Pancreas (tissue), 10 donors: ENCODE measurements at places on chromosomes 12 and 14. TPM values are rescaled to one million over a fixed set of nuclear protein-coding genes. Genes with fewer than 3 reads are reported as not detected.

TMEM132D gene
- total RNA-seq = 0.22 TPM

NGB gene
- not detected for total RNA-seq

DLGAP5 gene
- total RNA-seq = 0.90 TPM

RNASE4 gene
- total RNA-seq = 14.4 TPM

KLRB1 gene
- total RNA-seq = 0.12 TPM

PNMA1 gene
- total RNA-seq = 5.7 TPM

PTPN6 gene
- 19.7 TPM for total RNA-seq

ATP5F1B gene
- 209 TPM for total RNA-seq

PAPOLA gene
- total RNA-seq = 67.8 TPM

PLEKHH1 gene
- 22.8 TPM for total RNA-seq

DNA sequence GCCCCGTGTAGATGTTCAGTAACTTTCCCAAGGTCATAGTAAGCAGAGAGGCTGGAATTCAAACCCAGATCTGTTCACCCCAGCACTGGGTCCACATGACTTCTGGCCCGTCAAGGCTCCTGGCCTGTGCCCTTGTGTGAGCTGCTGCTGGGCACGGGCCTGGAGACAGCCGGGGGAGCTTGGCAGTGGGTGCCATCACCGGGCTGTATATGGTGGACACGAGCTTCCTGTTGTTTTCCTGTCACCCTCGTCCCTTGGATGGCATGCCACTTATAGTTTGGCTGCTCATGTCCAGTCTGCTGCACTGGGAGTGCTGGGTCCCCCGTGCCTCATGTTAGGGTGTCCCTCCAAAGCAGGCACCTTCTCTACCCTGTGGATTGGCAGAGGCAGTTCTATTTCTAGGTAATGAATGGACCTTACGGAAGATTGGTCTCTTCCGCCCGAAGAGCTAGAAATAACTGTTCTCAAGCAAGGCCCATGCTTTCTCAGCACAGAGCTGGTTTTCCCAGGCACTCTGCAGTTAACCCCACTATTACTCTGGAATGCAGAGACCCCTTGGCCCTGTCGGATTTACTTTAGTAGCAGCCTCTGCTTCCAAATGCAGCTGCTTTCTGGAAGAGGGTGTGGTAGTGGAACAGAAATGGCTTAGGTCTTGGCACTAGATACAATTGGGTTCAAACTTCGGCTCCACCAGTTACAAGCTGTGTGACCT, 44.3 kb downstream of the ELK3 start:
- H3K4me3 ChIP-seq = no peak overlapping the region
- H3K4me1 ChIP-seq = no peaks in the 10 kb centered on the region
- no peak overlapping the region for H3K27ac ChIP-seq

- H3K36me3 ChIP-seq = no peaks in the 10 kb centered on the region
- peaks cover 7% of the 10 kb centered on the region for H3K4me1 ChIP-seq
- H3K27me3 ChIP-seq = no peaks in the 10 kb centered on the region
- peak within 1 kb of the TSS; percentile 69 for H3K4me3 ChIP-seq
- peak within 1 kb of the TSS; percentile 78 for H3K27ac ChIP-seq
Observed at GRCh38 chr12:26195250-26195640, at the start of gene SSPN. Gene SSPN (plus strand): TSS chr12:26195573. CDS start chr12:26195673, 100 bp downstream.

GRCh38 chr12:3772380-3772779, 19.5 kb upstream of the CRACR2A start:
- H3K4me1 ChIP-seq = no peaks in the 10 kb centered on the region
- DNase-seq = no peak
- no peak overlapping the region for H3K27ac ChIP-seq
- H3K4me3 ChIP-seq = no peak overlapping the region
- no peaks in the 10 kb centered on the region for H3K36me3 ChIP-seq

GRCh38 chr12:8630131-8630530, 17.5 kb upstream of the AICDA start:
- H3K4me3 ChIP-seq = no peak overlapping the region
- H3K27me3 ChIP-seq = no peaks in the 10 kb centered on the region
- no peaks in the 10 kb centered on the region for H3K36me3 ChIP-seq
- H3K27ac ChIP-seq = no peak overlapping the region
- no peak for DNase-seq

GRCh38 chr12:78938341-78939084, 73.9 kb downstream of the SYT1 start:
- no peaks in the 10 kb centered on the region for H3K36me3 ChIP-seq
- H3K4me1 ChIP-seq = no peaks in the 10 kb centered on the region
- no peaks in the 10 kb centered on the region for H3K27me3 ChIP-seq
- H3K27ac ChIP-seq = no peak overlapping the region
- H3K4me3 ChIP-seq = no peak overlapping the region

GRCh38 chr12:82383930-82384552, 25.7 kb downstream of the METTL25 start:
- H3K4me3 ChIP-seq = no peak overlapping the region
- no peak overlapping the region for H3K27ac ChIP-seq
- DNase-seq = no peak
- no peaks in the 10 kb centered on the region for H3K27me3 ChIP-seq
- H3K36me3 ChIP-seq = no peaks in the 10 kb centered on the region

- no peak overlapping the region for H3K27ac ChIP-seq
- no peaks in the 10 kb centered on the region for H3K27me3 ChIP-seq
- no peaks in the 10 kb centered on the region for H3K36me3 ChIP-seq
- no peak overlapping the region for H3K4me3 ChIP-seq
- no peaks in the 10 kb centered on the region for H3K4me1 ChIP-seq
Observed at GRCh38 chr14:58628406-58628805, 9.4 kb upstream of the DACT1 start.

GRCh38 chr12:57515934-57516541, 4.3 kb downstream of the DDIT3 start:
- H3K27ac ChIP-seq = no peak overlapping the region
- DNase-seq = no peak
- peaks cover 27% of the 10 kb centered on the region for H3K4me1 ChIP-seq
- H3K27me3 ChIP-seq = no peaks in the 10 kb centered on the region

DNA sequence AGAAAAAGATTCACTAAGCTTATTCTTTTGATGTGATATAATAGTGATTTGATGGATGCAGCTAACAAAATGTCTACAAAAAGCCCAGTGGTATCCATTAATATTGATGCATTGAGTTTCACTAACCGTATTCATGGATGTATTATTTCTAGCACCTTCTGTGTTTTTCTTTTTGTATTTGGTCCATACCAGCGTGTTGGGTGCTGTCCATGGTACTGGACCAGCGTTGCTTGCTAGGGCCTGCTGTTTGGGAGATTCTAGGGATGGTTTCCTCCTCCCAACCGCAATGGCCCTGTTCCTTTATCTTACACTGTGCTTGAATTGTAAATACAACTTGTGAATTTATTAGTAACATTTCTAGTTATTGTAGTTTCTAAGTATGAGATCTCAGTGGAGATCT, 31.7 kb downstream of the ANO4 start:
- no peak for DNase-seq
- no peaks in the 10 kb centered on the region for H3K36me3 ChIP-seq
- no peaks in the 10 kb centered on the region for H3K4me1 ChIP-seq
- H3K27ac ChIP-seq = no peak overlapping the region

DNA sequence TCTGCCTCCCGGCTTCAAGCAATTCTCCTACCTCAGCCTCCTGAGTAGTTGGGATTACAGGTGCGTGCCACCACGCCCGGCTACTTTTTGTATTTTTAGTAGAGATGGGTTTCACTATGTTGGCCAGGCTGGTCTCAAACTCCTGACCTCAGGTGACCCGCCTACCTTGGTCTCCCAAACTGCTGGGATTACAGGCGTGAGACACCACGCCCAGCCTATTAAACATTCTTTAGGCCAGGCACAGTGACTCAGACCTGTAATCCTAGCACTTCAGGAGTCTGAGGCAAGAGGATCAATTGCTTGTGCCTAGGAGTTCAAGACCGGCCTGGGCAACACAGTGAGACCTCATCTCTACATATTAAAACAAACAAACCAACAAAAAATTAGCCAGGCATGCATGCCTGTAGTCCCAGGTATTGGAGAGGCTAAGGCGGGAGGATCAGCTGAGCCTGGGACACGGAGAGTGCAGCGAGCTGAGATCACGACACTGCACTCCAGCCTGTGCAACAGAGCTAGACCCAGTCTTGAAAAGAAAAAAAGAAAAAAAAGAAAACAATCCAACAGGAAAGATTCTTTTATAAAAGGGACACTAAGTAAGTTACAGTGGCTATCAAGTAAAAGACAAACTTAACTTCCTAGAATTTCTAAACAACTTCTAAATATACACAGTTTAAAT, 70.2 kb downstream of the HECTD1 start:
- no peaks in the 10 kb centered on the region for H3K27me3 ChIP-seq
- H3K4me1 ChIP-seq = no peaks in the 10 kb centered on the region
- no peak overlapping the region for H3K27ac ChIP-seq
- no peak for DNase-seq

- H3K4me3 ChIP-seq = no peak overlapping the region
- H3K4me1 ChIP-seq = peaks cover 4% of the 10 kb centered on the region
- H3K27ac ChIP-seq = no peak overlapping the region
- no peak for DNase-seq
Observed at GRCh38 chr12:27297566-27297965, 35.1 kb upstream of the BMAL2 start.

DNA sequence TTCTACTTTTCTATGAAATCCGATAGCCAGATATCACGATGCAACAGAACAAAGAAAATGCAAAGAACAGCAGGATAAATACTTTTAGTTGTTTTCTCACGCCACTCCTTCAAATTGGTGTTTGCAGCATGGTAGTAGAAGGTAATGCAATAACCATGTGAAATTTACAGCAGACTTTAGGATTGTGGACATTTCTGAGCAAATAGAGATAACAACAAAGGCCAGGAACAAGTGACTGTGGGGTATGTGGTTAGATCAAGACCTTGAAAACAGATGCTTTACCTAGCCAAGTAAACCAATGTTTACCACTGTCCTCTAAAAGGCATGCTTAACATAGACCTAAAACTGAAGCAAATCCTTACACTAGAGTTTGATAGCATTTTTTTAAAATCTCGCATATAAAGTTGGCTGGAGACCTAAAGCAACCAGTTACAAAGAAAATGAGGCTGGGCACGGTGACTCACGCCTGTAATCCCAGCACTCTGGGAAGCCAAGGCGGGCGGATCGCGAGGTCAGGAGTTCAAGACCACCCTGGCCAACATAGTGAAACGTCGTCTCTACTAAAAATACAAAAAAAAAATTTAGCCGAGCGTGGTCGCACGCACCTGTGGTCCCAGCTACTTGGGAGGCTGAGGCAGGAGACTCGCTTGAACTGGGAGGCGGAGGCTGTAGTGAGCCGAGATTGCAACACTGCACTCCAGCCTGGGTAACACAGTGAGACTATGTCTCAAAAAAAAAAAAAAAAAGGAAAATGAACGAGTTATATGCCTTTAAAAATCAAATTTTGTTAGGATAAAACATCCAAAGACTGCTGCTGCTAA, 123.2 kb upstream of the FOXN3 start:
- no peak for DNase-seq
- no peaks in the 10 kb centered on the region for H3K27me3 ChIP-seq
- H3K4me1 ChIP-seq = no peaks in the 10 kb centered on the region
- peak overlapping the region; percentile 13 for H3K27ac ChIP-seq
- no peaks in the 10 kb centered on the region for H3K36me3 ChIP-seq

GRCh38 chr14:84482256-84483071, 1047.5 kb upstream of the FLRT2 start:
- H3K36me3 ChIP-seq = no peaks in the 10 kb centered on the region
- H3K4me3 ChIP-seq = no peak overlapping the region

- DNase-seq = peak; percentile 68
- H3K27ac ChIP-seq = no peak overlapping the region
- peaks cover 23% of the 10 kb centered on the region for H3K4me1 ChIP-seq
- H3K27me3 ChIP-seq = no peaks in the 10 kb centered on the region
- no peak overlapping the region for H3K4me3 ChIP-seq
Observed at GRCh38 chr12:95173392-95174251, 43.6 kb downstream of the FGD6 start.

- no peaks in the 10 kb centered on the region for H3K36me3 ChIP-seq
- peaks cover 7% of the 10 kb centered on the region for H3K4me1 ChIP-seq
Observed at GRCh38 chr14:69750495-69750894, 16.4 kb upstream of the SRSF5 start.

DNA sequence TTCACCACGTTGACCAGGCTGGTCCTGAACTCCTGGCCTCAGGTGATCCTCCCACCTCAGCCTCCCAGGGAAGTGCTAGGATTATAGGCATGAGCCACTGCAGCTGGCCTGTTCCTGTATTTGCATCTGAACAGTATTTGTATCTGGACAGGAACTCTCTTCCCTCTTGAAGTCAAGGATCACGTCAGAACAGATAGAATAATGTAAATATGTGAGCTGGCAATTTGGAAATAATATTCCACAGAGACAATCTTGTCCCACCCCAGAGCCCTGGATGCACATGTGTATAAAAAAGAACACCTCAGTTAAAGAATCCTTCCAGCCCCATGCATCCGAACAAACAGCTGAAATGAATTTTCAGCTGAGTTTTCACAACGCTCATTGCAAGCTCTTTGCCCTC, 118.3 kb downstream of the VEZT start:
- no peak for DNase-seq
- H3K27me3 ChIP-seq = no peaks in the 10 kb centered on the region
- no peaks in the 10 kb centered on the region for H3K4me1 ChIP-seq
- no peak overlapping the region for H3K4me3 ChIP-seq
- H3K36me3 ChIP-seq = no peaks in the 10 kb centered on the region

GRCh38 chr12:88299567-88300101, 157.5 kb downstream of the TMTC3 start:
- H3K27me3 ChIP-seq = no peaks in the 10 kb centered on the region
- no peak for DNase-seq
- no peak overlapping the region for H3K27ac ChIP-seq
- H3K4me3 ChIP-seq = no peak overlapping the region

DNA sequence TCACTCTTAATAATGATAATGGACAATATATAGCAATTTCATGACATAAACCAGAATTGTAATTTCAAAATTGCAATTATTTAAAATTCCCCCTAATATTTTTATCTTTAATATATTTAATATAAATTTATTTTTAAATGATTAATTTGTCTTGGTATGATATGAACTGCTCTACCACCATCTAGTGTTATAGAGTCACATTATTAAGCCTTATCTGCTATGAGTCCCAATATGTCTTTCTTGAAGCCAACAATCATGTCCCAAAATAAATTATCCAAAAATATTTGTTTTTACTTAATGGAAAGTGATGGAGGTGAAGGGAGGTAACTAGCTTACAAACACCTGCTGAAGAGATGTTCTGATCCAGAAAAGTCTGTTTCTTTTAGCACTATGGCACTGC, 151.4 kb downstream of the KCNC2 start:
- no peak overlapping the region for H3K4me3 ChIP-seq
- H3K36me3 ChIP-seq = no peaks in the 10 kb centered on the region
- no peaks in the 10 kb centered on the region for H3K4me1 ChIP-seq
- no peak overlapping the region for H3K27ac ChIP-seq
- DNase-seq = no peak

- no peak for DNase-seq
- H3K36me3 ChIP-seq = no peaks in the 10 kb centered on the region
- no peaks in the 10 kb centered on the region for H3K27me3 ChIP-seq
- no peaks in the 10 kb centered on the region for H3K4me1 ChIP-seq
Observed at GRCh38 chr12:103114296-103115055, 157.0 kb downstream of the ASCL1 start.

GRCh38 chr14:100741966-100742365, 15.3 kb downstream of the DLK1 start:
- H3K27me3 ChIP-seq = no peaks in the 10 kb centered on the region
- no peaks in the 10 kb centered on the region for H3K4me1 ChIP-seq
- no peak overlapping the region for H3K4me3 ChIP-seq
- H3K36me3 ChIP-seq = no peaks in the 10 kb centered on the region
